ENCODE measurements at places on chromosomes 4 and X.

DNA sequence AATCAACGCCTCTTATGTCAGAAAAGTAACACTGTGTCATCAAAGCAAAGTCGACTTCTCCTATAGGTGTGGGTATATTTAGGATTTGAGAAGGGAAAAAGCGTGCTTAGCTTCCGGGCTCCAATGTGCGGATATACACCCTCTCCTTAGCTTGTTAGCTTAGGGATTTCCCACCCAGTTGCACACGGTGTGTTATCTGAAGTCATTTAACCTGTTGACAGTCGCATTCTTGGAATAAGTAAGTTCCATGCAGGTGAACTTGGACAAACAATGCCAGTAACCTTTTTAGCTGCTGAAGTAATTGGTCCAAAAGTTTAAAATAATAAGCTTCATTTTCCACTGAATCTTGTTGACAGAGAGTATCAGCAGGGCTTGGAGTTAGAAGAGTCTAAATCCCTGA, 113.7 kb downstream of the SHROOM3 start:
- DNase-seq: no peak

DNA sequence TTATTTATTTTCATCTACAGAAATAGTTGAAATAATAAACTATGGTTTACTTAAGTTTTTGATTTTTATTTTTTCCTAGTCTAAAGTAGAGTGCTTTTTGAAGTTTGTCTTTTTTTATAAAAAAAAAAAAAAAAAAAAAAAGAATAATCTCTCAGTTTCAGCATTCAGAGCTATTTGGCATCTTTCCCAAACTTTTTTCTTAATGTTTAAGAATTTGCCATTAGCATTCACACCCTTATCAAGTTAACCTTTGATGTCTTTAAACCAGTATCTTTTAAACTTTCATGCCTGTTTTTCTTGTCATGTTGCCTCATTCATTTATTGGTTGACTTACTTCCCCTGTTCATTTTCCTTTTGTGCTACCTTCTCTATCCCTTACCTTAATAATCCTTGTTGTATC, 60.9 kb upstream of the FHDC1 start:
- DNase-seq: no peak

DNA sequence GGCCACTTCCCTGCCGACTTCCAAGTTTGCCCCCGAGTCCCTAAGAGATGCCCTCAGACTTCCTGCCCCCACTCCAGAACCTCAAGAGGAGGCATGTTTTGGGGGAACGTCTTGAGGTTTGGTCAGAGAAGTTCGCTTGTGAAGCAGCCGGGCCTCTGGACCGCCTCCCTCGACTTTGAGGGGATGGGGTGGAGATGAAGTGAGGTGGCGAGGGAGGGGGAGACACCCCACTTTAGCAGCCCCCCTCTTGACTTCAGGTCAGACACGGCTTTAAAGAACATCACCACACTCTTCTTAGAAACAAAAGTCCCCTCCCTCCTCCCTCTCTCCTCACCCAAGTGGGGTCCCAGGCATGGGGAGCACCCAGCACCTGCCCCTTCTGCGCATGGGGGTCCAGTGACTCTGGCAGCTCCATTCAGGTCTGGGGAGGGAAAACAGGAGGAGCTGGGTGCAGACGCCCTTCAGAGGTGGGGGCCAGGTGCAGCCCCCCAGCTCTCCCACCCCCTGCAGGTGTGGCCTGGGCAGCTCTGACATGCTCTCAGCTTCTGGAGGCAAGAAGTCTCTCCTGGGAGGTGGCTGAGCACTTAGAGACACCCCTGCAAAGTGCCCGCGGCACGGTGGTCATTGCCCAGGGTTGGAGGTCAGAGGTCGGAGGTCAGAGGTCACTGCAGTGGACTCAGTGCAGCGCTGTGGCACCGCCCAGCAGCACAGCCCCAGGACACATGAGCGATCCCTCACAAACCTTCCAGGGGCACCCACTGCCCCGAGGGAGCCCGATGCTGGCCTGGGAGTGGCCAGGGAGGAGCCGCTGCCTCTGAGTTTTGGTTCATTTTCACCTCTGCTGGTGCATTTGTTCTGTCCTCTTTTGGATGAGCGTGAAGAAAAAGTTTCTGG, 108.8 kb downstream of the CPZ start:
- no peak for DNase-seq

DNA sequence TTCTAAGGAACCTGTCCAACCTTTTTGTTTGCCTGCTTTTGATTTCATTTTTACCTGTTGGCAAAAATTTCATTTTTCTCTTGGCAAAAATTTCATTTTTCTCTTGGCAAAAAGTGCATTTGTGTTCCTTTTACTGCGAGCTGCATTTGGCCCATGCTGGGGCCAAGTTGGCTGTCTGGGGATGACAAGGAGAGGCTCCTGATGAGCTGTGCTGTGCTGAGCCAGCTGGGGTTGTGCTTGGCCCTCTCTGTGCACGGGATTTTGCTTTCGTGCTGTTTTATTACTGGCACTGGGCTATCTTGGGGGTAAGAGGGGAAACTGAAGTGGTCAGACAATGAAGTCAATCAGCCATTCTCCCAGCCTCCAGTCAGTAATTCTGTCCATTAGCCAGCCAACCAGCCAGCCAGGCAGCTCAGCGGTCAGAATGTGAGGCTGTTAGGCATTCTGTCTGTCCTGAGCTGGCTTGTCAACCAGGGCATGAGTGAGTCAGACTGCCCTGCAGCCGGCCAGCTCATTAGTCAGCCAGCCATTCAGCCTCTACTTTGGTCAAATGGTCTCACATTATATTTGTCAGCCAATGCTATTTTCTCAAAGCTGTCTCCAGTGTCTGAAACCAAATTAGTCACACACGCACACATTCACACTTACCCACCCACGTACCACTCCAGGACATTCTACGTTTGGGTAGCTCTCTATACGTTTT, 56.9 kb upstream of the PRPS1 start:
- no peak for DNase-seq

GRCh38 chr4:41102414-41103092, 111.8 kb downstream of the APBB2 start:
- DNase-seq: no peak

GRCh38 chr4:186227744-186228513, 622 bp downstream of the KLKB1 start:
- no peak for DNase-seq

DNA sequence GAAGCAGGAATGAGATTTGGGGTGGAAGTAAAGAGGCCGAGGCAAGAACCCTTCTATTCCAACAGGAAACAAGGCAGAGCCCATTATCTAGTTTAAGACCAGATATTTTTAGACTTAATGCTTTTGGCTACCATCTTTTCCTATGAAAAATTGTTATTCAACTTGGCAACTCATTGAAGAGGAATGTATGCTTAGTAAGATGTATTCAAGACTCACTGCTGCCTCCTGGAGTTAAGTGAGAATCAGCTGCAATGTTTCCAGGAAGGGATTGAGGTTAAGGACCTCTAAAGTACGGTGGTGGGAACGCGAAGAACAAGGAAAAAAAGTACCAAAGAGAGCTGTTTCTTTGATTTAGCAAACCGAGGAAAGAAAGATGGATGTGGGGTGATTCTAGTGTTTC, 89.1 kb downstream of the RAPGEF2 start:
- DNase-seq: no peak

GRCh38 chrX:30275498-30275897, 28.6 kb downstream of the MAGEB1 start:
- no peak for DNase-seq

- no peak for DNase-seq
Observed at GRCh38 chr4:26048378-26048882, 134.4 kb downstream of the SMIM20 start.

GRCh38 chr4:42824278-42824977, 68.1 kb upstream of the GRXCR1 start:
- no peak for DNase-seq

GRCh38 chrX:153662266-153662665, 11.3 kb downstream of the PNCK start:
- DNase-seq: peak; percentile 40

DNA sequence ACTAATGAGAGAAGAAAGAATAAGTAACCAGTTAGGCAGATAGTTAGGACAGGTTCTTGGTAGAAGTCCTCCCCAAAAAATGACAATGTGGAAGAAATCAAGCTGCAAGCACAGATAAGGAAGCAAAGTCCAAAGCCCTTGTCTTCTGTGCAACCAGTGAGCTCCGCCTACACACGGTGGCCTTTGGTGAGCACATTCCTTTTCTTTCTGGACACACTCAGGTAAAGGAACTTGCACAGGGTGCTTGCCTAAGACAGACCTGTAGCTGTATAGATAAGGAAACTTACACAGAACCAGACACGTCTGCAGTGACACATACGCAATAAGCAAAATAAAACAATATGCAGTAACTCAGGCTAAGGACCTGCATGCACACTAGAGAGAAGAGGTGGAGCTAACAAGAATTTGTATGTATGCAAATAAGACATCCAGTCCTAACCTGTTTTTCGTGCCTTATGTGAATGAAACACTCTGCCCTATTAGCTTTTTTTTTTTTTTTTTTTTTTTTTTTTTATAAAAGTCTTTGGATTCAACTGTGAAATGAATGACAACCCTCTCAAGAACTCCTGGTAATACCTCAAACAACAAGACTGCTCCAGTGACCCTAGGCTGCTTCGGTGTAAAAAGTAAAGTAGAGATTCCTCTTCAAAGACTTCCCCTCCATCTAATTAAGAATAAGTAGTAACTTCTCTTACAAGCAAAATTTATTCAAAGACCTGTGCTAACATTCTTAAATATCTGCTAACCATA, 48.8 kb downstream of the UGT2B10 start:
- no peak for DNase-seq

GRCh38 chrX:153779891-153780677, 757 bp upstream of the SRPK3 start:
- no peak for DNase-seq

- no peak for DNase-seq
Observed at GRCh38 chr4:88429401-88429800, 27.5 kb upstream of the HERC5 start.

DNA sequence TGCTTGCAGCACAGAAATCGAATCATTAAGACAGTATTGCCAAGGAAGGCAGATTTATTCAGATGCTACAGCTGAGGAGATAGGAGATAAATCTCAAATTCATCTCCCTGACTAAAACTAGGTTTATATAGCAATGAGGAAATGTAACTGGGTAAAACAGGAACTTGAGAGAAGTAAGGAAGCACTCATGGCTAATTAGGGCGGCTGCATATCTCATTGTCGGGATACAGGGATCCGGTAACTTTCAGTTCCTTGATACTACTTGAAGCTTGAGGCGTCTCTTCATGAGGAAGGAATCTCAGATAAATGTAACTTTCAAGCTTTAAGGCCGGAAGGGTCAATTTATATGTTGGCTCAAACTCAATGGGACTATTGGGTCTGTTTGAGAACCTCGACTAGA, 129.2 kb upstream of the WDR1 start:
- no peak for DNase-seq

DNA sequence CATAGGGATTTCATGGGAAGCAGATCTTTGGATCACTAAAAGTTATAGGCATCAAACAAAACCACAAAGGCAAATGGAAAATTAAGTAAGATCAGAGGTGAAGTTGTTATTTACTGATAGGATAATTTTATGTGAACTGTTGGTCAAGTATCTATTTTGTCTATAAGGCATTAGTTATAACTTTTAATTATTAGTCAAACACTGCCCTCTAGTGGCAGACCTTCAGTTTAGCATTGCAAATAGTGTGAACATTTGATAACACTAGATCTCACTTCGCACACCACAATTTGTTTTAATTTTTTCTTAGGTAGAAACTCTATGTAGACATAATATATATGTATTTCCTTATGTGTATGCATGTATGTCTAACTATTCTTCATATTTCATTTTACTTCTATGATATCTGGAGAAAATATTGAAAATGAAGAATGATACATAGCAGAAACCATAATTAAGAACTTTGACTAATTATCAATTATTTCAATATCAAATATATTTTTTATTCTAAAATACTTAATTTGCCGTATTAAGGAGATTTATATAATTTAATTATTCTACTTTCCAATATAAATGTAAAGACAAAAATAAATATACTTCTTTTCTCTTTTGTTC, 214.5 kb upstream of the TACR3 start:
- no peak for DNase-seq

- DNase-seq: no peak
Observed at GRCh38 chr4:82489987-82490386, 59.6 kb downstream of the ENOPH1 start.

DNA sequence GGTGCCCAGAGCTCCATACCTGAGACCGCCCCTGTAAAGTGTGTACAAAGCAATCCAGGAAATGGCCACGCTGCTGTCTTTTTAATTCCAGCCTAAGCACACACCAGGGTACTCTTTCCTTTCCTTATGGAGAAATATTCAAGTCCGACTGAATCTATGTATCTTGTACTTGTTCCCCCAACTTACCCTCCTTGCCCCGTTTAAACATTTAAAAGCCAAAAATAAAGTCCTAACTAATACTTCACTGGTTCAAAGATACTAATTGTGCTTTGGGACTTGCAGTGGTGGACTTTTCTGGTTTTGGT, 731 bp upstream of the AMMECR1 start:
- DNase-seq: no peak

GRCh38 chr4:168654104-168654847, 157.4 kb downstream of the PALLD start:
- no peak for DNase-seq

DNA sequence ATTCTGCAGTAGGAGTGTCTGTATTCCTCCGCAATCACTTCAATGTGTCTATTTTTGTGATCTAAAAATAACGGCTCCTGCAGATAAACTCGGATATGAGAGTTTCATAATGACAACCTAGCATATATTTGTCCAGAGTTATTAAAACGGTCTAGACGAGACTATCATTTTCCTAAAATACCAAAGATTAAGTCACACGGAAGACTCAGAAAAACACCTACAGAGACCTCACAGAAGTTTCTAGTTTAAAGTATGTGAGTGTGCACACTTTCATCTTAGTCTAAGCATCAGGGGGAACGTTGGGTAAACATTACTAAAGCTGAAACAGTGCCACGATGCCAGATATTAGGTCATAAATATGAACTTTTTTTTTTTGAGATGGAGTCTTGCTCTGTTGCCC, 156.9 kb downstream of the AFAP1 start:
- no peak for DNase-seq

- no peak for DNase-seq
Observed at GRCh38 chr4:179372242-179372641, 1930.0 kb upstream of the AGA start.

- no peak for DNase-seq
Observed at GRCh38 chr4:139710073-139710472, 44.5 kb downstream of the MGST2 start.

DNA sequence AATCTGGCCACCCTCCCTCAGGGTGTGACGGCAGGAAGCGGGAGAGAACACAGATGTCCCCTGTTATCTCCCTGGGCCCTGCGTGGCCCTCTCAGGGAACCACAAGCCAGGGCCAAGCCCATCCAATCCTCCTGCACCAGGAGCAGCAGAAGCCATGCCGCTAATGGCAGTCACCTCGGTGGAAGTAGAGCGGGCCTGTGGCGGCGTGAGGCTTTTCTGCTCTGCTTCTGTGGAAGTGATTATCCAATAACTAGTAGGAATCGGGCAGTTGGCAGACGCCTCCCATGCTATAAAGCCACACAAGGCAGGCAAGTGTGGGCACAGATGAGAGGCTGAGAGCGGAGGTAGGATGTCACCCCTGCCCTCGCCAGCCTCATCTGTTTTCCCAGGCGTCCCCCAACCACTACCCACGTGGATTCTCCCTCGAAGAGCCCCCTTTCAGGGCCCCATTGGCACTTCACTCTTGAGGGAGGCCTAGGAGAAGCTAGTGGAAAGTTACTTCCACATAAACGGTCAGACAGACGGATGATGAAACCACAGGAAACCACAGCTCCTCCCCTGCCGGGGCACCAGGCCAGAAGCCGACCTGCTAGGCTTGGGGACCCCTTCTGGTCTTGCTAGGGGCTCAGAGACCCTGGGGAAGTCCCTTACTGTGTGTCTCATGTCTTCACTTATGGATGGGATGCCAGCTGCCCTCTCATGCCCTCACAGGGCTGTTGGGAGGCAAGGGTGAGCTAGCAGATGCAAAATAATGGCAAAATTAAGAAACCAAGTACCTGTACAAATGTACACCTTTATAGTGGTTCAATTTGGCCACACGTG, 18.8 kb upstream of the TMSB4X start:
- no peak for DNase-seq

Data from stimulated activated CD4-positive, alpha-beta T cell treated with anti-CD3 and anti-CD28 coated beads, Interleukin-4, amount 100 ng/mL, for 48 hours (primary cell).